Fibroblast of lung (primary cell): ENCODE measurements at places on chromosomes 11 and 22.

- DNase-seq = no peak
Observed at GRCh38 chr11:121961321-121961801, 154.7 kb downstream of the BLID start.

- peak; percentile 56 for DNase-seq
Observed at GRCh38 chr22:27637604-27638003, 164.0 kb downstream of the MN1 start.

- DNase-seq = peak; percentile 90
Observed at GRCh38 chr11:10108915-10109680, 184.9 kb downstream of the SBF2 start.

- DNase-seq = peak; percentile 14
Observed at GRCh38 chr11:18392434-18393321, 1.7 kb upstream of the LDHA start.

DNA sequence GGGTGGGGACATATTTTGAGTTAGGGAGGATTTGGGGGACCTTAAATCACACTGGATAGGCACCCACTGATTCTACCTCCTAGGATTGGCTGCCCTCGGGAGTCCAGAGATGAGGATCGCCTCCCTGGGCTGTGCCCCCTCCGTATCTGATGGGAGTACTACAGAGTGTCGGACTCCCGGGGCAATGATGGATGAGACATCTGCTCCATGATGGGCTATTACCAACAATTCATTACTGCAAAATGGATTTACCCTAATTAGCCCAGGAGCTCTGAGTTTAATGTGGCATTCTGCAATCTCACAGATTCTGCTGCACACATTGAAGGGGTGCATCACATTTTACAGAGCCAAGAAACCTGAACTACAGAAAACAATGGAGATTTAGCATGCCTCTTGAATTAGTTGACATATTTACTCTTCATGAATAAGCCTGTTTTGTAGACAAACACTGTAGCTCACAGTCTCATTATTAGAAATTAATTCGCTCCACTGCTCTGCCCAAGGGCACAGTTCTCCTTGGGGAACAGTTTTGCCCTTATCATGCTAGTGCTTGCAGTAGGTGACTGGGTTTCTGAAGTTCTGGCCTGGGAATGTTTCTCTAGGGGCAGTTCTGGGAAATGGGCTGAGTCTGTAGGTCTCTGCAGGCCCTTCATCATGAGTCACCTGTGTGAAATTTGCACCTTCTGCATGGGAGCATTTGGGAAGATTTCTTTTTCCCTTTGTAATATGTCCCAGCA is 217.1 kb upstream of the PLET1 start:
- DNase-seq = no peak

DNA sequence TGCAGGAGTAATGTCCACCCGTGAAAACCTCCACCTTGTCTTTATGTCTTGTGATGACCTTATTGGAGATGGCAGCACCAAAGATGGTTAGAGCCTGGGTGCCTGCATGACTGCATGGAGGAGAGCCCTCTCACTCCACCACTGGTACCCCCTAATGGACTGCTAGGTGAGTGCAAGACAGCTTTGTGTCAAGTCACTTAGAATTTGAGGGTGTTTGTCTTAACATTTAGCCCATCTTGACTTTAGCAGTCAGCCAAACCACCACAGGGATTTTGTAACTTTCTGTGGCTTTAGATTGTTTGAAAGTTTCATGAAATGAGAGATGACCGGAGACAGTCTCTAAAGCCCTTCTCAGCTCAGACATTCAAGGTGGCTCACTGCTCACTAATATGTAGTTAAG is 232.9 kb upstream of the NCAM1 start:
- DNase-seq = no peak

GRCh38 chr11:130318031-130318673 is 3.4 kb upstream of the ZBTB44 start:
- DNase-seq = no peak
